Endothelial cell of umbilical vein (primary cell): ENCODE measurements at places on chromosomes 5 and 9. TPM values are rescaled to one million over a fixed set of nuclear protein-coding genes. Genes with fewer than 3 reads are reported as not detected.
A peak's percentile ranks its signal among the peaks of the same experiment; 100 is the strongest.

The OLFML2A gene
- total RNA-seq: 0.32 and 1.1 TPM in 2 replicates

The IFNB1 gene
- total RNA-seq: not detected in 2 replicates

- DNase-seq: no peak
Observed at GRCh38 chr5:177040814-177041420, 18.4 kb downstream of the ZNF346 start.

DNA sequence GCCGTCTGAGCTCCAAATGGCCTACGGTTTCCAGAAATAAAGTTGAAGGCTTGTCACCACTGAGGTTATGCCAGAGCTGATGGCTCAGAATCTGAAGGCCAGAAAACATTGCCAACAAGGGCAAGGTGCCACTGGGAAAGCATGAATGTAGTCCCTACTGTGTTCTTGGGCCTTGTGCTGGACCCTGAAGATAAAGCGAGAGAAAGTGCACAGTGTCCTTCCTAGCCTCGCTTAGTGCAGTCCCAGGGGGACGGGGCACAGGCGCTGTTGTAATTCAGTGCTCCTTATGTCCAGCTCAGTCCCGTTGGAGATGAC is 84.5 kb downstream of the NDFIP1 start:
- DNase-seq: no peak

GRCh38 chr5:69024241-69024651 is 69.6 kb upstream of the SLC30A5 start:
- peak; percentile 38 for DNase-seq

DNA sequence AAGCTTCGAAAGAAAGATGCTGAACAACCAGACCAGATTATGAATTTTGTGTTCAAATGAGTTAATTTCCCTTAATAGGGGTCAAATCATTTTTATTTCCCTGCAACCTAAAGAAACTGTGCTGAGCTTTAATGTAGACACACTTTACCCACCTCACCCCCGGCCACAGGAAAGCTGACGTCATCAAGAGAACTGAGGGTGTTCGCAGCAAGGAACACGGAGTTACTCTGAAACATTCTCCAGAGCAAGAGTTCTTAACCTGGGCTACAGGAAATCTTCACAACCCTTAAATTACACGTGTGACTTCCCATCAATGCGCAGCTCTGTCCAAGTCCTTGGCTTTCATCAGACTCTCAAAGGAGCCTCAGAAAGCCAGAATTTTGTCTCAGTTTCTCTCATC is 116.3 kb downstream of the COL23A1 start:
- DNase-seq: no peak

DNA sequence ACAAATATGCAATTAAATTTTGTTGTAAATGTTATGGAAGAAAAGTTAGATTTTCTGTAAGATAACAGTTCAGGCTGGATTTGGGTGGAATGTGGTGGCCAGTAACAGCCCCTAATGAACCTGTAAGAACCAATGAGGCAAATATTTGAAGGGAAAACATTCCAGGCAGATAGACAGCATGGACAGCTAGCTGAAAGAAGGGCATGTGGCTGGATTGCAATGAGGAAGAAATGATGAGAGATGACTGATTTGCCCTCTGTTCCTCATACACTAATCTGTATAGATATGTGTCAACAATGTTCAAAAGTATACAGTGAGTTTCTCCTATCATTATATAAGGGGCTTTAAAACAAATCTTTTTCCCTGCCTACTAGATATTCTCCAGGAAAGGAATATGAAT is 58.8 kb downstream of the MAN2A1 start:
- DNase-seq: peak; percentile 13
